ENCODE measurements at places on chromosomes 1 and 21. TPM values are rescaled to one million over a fixed set of nuclear protein-coding genes. Genes with fewer than 3 reads are reported as not detected.
A peak's percentile ranks its signal among the peaks of the same experiment; 100 is the strongest.

DNA sequence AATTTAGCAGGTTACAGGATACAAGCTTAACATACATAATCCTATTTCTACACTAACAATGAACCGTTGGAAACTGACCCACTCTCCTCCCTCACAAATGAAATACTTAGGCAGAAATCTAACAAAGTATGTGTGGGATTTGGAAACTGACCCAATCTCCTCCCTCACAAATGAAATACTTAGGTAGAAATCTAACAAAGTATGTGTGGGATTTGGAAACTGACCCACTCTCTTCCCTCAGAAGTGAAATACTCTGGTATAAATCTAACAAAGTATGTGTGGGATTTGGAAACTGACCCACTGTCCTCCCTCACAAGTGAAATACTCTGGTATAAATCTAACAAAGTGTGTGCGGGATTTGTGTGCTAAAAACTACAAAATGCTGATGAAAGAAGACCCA lies 60.3 kb downstream of the TRAF5 start:
- DNase-seq = no peak

- no peak for DNase-seq
Observed at GRCh38 chr21:16345757-16346156, 616.0 kb downstream of the USP25 start.

GRCh38 chr21:46116189-46116775 lies 18.4 kb downstream of the COL6A2 start:
- DNase-seq = no peak

- DNase-seq = no peak
Observed at GRCh38 chr1:118039170-118039569, 109.6 kb downstream of the WDR3 start.

DNA sequence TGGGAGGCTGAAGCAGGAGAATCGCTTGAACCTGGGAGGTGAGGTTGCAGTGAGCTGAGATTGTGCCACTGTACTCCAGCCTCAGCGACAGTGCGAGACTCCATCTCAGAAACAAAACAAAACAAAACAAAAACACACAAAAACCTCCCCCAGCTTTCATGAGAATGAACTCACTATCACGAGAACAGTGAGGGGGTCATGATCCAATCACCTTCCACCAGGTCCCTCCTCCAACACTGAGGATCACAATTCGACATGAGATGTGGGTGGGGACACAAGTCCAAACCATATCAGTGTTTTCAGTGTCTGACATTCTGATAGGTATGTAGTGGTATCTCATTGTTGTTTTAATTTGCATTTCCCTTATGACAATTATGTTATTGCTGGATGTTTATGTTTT lies 31.5 kb upstream of the DYRK1A start:
- no peak for DNase-seq

- DNase-seq = no peak
Observed at GRCh38 chr21:45898781-45899180, 82.8 kb upstream of the COL6A1 start.

DNA sequence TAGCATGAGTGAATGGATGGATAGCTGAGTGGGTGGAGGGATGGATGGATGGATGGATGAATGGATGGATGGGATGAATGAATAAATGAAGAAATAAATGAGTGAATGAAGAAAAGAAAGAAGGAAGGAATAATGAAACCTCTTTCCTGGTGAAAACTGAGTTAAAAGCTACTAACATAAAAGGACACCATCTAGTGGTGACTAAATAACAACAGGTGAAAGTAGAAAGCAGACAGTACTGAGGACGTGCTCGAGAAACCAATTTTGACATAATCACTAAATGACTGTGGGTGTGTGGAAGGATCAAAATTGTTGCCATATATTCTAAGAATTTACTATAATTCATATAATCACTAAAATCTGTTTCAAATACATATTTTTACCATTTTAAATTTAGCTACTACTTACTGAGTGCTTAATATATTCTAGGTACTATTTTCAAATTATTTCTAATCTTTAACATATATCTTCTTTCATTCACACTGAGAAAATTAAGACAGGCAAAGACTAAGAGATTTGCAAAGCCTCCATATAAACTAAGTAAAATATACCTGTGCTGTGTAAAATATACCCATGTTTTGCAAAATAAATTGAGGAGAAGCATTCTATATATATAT lies 522.9 kb downstream of the LRRIQ3 start:
- peak; percentile 0 for DNase-seq

DNA sequence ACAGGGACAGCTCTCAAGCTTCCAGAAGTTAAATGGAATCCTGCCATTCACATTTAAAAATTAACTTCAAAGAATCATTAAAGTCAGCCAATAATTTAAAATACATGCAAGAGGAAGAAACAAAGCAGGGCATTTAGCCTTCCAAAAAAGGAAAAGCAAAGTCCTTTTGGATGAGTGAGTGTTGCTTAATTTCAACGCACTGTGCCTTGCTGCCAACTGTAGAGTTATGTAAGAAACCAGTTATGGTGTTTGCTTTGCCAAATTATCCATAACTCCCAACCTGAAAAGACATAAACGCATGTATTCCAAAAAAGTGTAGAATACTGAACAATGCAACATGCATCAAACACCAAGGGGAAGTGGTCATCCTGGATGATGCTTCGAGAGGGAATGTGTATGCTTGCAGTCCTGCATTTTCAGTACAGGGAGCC lies 16.1 kb upstream of the KCNE1 start:
- no peak for DNase-seq

DNA sequence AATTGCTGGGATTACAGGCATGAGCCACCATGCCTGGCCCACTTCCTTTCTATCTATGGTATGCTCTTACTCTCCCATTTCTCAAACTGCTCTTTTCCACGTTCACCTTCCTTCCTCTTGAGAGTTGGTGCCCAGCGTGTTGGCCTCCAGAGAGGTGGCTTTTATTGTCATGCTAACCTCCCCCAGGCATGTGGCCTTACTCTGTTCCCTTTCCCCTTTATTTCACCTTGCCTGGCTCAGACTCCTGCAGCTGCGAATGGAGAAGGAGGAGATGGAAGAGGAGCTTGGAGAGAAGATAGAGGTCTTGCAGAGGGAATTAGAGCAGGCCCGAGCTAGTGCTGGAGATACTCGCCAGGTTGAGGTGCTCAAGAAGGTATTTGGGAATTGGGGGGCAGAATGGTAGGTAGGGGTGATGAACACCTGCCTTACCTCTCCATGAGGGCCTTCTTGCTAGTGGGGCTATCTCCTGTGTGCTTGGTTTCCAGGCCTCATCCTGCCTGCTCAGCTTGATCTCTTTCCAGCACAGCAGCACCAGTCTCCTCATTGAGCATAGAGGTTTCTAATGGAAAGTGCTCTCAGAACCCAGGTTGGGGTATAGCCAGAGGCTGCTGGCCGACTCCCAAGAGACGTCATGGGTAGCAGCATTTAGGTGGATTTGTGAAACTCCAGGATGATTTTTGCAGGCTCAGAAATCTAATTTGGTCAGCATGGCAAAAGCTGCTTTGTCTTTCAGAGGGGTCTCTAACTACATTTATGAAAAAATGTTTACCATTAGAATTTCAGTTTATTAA lies 13.2 kb upstream of the TUFT1 start:
- no peak for DNase-seq

DNA sequence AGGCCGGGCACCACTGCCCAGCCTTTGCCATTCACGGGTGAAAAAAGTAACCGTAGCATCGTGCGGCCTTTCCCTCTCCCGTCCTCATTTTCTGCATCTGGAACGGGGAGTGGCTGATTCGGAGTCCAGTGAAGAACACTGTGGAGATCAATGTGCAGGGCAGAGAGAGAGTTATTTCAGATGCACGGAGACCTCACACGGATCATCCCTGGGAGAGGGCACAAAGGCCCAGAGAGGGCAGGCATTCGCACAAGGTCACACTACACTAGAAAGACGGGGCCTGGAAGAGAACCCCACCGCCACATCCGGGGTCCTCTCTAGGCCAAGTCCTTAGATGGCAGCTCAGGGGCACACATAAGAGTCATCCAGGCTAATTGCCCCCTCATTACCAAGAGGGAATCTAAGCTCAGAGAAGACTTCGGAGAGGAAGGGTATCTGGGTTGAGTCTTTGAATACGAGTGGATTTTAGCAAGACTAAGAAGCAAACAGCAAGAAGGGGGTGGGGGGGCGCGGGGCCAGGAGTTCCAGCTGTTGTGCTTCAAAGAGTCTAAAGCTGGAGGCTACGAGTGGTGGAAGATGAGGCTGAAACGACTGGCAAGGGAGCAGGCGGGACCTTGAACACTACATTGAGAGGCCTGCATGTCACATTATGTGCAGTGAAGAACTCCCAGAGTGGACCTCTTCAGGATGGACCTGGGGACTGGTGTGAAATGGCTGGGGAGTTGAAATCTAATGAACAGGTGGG lies 857 bp downstream of the GPX7 start:
- no peak for DNase-seq

- DNase-seq = no peak
Observed at GRCh38 chr21:40680311-40680710, 166.6 kb downstream of the DSCAM start.

GRCh38 chr21:45376459-45377324 lies 28.3 kb upstream of the COL18A1 start:
- DNase-seq = no peak

DNA sequence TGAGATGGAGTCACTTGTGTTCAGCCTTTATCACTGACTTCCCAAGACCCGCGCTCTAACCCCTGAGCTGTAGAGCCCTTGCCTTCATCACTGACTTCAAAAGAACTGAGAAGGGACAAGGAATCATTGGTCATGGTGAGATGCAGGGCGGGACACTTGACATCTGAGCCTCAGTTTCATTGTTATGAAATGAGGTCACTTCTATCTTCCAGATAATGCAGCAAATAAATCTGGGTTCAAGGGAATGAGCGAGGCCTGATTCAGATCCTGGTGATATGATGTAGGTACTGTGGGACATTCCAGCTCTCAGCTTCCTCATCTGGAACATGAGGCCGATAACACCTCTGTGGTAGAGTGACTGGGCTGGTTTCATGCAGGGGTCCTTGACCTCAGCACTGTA lies 13.8 kb downstream of the KAZN start:
- no peak for DNase-seq

GRCh38 chr1:172468296-172468695 lies 24.4 kb upstream of the PIGC start:
- DNase-seq = no peak

MXRA8 gene
- total RNA-seq = 0.56 TPM

TEX38 gene
- not detected for total RNA-seq

SPATA45 gene
- not detected for total RNA-seq

KIF21B gene
- 2.2 TPM for total RNA-seq

NDC1 gene
- 15.0 TPM for total RNA-seq

TRNP1 gene
- total RNA-seq = 4.8 TPM

HOOK1 gene
- total RNA-seq = 0.14 TPM

IL22RA1 gene
- not detected for total RNA-seq

UTS2 gene
- total RNA-seq = not detected

CREG1 gene
- total RNA-seq = 58.1 TPM

RHCE gene
- 0.93 TPM for total RNA-seq

WNT9A gene
- total RNA-seq = 1.8 TPM

ENTREP3 gene
- total RNA-seq = 6.5 TPM

INSRR gene
- total RNA-seq = not detected

Measured in dermis blood vessel endothelial cell (primary cell).